Activated naive CD8-positive, alpha-beta T cell treated with anti-CD3 and anti-CD28 coated beads for 36 hours (primary cell): ENCODE measurements at places on chromosomes 4 and X.

DNA sequence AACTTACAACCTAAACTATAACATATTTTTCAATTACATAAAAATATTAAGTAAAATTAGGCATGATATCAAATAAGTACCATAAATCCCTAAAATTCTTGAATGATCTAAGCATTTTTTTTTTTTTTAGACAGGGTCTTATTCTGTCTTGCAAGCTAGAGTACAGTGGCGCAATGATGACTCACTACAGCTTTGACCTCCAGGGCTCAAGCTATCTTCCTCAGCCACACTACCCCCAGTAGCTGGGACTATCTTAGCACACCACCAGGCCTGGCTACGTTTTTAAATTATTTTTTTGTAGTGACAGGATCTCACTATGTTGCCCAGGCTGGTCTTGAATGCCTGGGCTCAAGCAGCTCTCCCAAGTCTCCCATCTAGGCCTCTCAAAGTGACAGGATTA is 1042.3 kb downstream of the FSTL5 start:
- H3K36me3 ChIP-seq, result no peaks in the 10 kb centered on the region
- H3K27me3 ChIP-seq, result no peaks in the 10 kb centered on the region
- no peak overlapping the region for H3K4me3 ChIP-seq
- no peaks in the 10 kb centered on the region for H3K4me1 ChIP-seq
- H3K27ac ChIP-seq, result no peak overlapping the region
- DNase-seq, result no peak

- H3K4me1 ChIP-seq, result no peaks in the 10 kb centered on the region
- peaks cover 2% of the 10 kb centered on the region for H3K27me3 ChIP-seq
- H3K27ac ChIP-seq, result no peak overlapping the region
These were observed 240.9 kb downstream of the PALLD start for GRCh38 chr4:168737806-168738172.

GRCh38 chr4:155032521-155033229 is 175.8 kb upstream of the NPY2R start:
- no peaks in the 10 kb centered on the region for H3K27me3 ChIP-seq
- no peak overlapping the region for H3K27ac ChIP-seq
- no peak overlapping the region for H3K4me3 ChIP-seq
- no peak for DNase-seq

GRCh38 chr4:11051181-11051580 is 366.6 kb upstream of the CLNK start:
- DNase-seq, result no peak
- H3K4me1 ChIP-seq, result no peaks in the 10 kb centered on the region
- no peak overlapping the region for H3K4me3 ChIP-seq
- H3K27me3 ChIP-seq, result no peaks in the 10 kb centered on the region
- no peaks in the 10 kb centered on the region for H3K36me3 ChIP-seq
- no peak overlapping the region for H3K27ac ChIP-seq

- no peaks in the 10 kb centered on the region for H3K27me3 ChIP-seq
- peaks cover 3% of the 10 kb centered on the region for H3K4me1 ChIP-seq
- H3K27ac ChIP-seq, result no peak overlapping the region
- DNase-seq, result peak; percentile 20
These were observed 34.0 kb downstream of the ETDB start for GRCh38 chrX:135086197-135086854.

- H3K4me3 ChIP-seq, result no peak overlapping the region
- no peak overlapping the region for H3K27ac ChIP-seq
- H3K36me3 ChIP-seq, result no peaks in the 10 kb centered on the region
These were observed 131.5 kb downstream of the PACRGL start for GRCh38 chr4:20831746-20832145.

DNA sequence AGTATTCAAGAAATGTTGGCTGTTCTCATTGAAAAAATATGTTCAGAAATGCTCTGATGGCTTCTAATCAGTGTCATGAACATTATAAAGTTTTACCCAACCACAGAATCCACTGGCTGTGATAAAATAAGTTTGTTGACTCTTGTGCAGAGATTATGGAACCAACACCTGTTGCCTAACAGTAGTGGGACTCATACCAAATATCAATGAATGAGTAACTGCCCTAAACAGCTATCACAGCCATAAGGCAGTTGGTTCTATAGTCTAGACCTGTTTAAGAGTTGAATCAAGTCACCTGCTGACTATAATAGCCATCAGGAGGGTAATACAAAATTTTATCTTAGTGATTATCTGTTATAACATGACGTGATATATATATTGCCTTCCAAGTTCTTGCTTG is 168.3 kb downstream of the ATOH1 start:
- no peaks in the 10 kb centered on the region for H3K27me3 ChIP-seq
- DNase-seq, result no peak
- H3K4me3 ChIP-seq, result no peak overlapping the region
- H3K4me1 ChIP-seq, result no peaks in the 10 kb centered on the region
- H3K36me3 ChIP-seq, result no peaks in the 10 kb centered on the region

DNA sequence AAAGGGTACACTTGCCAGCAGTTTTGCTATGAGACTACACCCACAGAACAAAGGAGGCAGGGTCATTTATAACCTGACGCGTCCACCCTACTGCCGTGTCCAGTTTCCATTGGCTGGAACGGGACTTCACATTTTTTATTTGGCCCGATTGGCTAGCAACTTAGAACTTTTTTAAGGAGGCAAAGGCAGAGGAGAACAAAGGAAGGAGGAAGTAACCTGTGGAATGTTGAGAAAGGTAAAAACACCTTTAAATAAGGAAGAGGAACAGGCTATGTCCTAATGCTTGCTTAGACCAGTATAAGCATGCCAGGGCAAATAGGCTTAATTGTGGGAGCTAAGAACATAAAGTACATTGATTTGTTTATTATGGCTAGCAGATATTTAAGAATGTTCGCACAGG is 18.7 kb downstream of the KDM6A start:
- H3K27ac ChIP-seq, result no peak overlapping the region
- DNase-seq, result no peak
- no peaks in the 10 kb centered on the region for H3K27me3 ChIP-seq

DNA sequence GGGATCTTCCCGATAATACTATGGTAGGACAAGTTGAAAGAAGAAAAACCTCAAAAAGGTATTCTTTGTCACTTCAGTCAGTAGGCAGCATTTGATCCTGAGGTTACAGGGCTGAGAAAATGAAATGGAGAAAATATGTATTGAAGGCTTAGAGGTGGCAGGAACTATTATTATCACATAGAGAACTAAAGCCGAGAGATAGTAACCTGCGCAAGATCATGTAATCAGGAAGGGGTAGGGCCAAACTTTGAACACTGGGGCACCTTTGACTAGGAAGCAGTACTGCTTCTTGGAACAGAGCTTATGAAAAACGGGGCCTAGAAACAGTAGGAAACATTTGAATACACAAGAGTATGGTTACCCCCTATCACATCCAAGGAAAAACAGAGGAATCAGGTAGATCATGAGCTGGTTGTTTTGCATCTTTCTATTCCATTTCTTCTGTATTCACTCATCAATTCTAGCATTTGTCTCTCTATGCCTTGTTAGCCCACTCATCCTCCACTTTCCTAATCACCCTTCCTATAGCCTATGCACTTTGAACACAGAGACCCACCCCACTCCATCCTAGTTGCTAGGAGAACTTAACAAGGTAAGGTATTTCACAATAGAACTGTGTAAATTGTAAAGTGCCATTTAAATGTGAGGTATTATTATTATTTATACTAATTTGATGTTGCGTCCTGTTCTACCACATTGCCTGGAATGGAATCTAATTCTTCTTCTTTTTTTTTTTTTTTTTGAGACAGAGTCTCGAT is 34.6 kb upstream of the SLC9A7 start:
- DNase-seq, result no peak
- H3K36me3 ChIP-seq, result no peaks in the 10 kb centered on the region
- H3K4me1 ChIP-seq, result peaks cover 15% of the 10 kb centered on the region
- H3K4me3 ChIP-seq, result no peak overlapping the region

DNA sequence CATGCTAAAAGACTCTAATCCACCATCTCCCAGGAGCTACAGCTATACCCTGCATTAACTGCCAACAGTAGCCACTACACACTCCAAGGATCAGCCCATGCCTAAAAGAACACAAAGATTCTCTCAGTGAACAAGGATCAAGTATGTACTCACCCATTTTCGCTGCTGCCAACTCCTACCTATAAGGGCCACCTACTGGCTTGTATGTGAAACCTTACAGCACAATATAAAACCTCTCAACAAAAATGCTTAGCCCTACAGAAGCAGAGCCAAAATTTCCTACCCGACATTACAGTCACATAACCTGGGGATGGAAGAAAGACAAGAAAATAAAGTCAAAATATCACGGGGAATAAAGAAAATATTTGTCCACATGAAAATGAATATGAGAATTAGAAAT is 562.8 kb upstream of the POU3F4 start:
- no peak overlapping the region for H3K27ac ChIP-seq
- no peaks in the 10 kb centered on the region for H3K36me3 ChIP-seq
- no peak for DNase-seq

GRCh38 chr4:137923494-137923893 is 318.7 kb downstream of the SLC7A11 start:
- no peak overlapping the region for H3K4me3 ChIP-seq
- no peak overlapping the region for H3K27ac ChIP-seq
- no peaks in the 10 kb centered on the region for H3K4me1 ChIP-seq
- no peaks in the 10 kb centered on the region for H3K36me3 ChIP-seq
- no peak for DNase-seq
- no peaks in the 10 kb centered on the region for H3K27me3 ChIP-seq

GRCh38 chrX:102983205-102983604 is 46.1 kb downstream of the RAB40AL start:
- H3K4me1 ChIP-seq, result no peaks in the 10 kb centered on the region
- H3K27me3 ChIP-seq, result no peaks in the 10 kb centered on the region
- no peak for DNase-seq
- H3K36me3 ChIP-seq, result no peaks in the 10 kb centered on the region
- H3K4me3 ChIP-seq, result no peak overlapping the region

GRCh38 chr4:164212134-164212533 is 541.8 kb upstream of the SMIM31 start:
- no peak overlapping the region for H3K4me3 ChIP-seq
- H3K4me1 ChIP-seq, result no peaks in the 10 kb centered on the region
- no peaks in the 10 kb centered on the region for H3K27me3 ChIP-seq
- DNase-seq, result no peak
- no peaks in the 10 kb centered on the region for H3K36me3 ChIP-seq
